ENCODE measurements at places on chromosomes 1 and 21.

DNA sequence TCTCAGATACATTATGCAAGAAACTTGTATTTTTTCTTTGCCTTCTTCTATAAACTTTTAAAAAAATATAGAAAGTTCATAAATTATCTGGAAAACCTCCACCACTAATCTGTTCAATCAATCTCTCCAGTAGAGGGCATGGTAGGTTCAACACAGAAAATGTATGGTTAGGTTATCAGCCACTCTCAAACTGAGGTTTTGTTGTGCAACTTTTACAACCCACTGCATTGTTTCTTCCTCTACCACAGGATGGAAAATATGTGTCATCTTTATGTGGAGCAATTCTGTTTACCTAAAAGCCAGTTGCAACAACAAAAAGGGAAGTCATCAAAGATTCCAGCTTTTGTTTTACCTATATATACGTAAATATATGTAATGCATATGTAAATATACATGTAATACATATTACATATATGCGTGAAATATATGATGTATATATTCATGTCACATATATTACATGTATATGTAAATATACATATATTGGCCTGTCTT, 3.0 kb upstream of the RGS2 start:
- peak overlapping the region; percentile 81 for H3K27ac ChIP-seq
- no peaks in the 10 kb centered on the region for H3K27me3 ChIP-seq
- DNase-seq = no peak
- H3K4me3 ChIP-seq = no peak overlapping the region
- peaks cover 45% of the 10 kb centered on the region for H3K4me1 ChIP-seq

- no peak overlapping the region for H3K4me3 ChIP-seq
- no peak overlapping the region for H3K27ac ChIP-seq
- H3K36me3 ChIP-seq = peaks cover 42% of the 10 kb centered on the region
- DNase-seq = no peak
- H3K4me1 ChIP-seq = no peaks in the 10 kb centered on the region
These were observed 603.2 kb downstream of the SMYD3 start for GRCh38 chr1:245903851-245904250.

- no peaks in the 10 kb centered on the region for H3K27me3 ChIP-seq
- H3K4me3 ChIP-seq = peak overlapping the region; percentile 46
- DNase-seq = peak; percentile 68
- no peaks in the 10 kb centered on the region for H3K36me3 ChIP-seq
- peaks cover 77% of the 10 kb centered on the region for H3K4me1 ChIP-seq
These were observed 20.5 kb downstream of the HIVEP3 start for GRCh38 chr1:41898191-41898713.

DNA sequence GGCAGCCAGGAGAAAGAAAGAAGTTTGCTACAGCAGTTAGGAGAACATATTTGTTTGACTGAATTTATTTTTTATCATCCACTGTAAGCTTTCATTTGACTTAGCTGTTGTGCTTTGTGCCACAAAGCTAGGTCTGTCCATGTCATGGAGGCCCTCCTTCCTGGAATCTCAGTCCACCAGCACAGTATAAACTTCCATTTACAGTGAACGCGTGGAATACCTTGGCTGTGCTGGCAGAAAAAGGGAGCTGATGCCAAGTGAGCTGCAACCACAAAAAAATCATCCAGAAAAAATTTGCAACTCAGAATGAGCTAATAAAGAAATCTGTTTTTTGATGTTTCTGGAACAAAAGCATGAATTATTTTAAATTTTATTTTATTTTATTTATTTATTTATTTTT, 72.6 kb downstream of the ATP6V1G3 start:
- H3K4me3 ChIP-seq = no peak overlapping the region
- no peak for DNase-seq
- no peak overlapping the region for H3K27ac ChIP-seq
- no peaks in the 10 kb centered on the region for H3K36me3 ChIP-seq
- no peaks in the 10 kb centered on the region for H3K27me3 ChIP-seq

GRCh38 chr1:10909697-10910680, 102.5 kb upstream of the TARDBP start:
- peak; percentile 83 for DNase-seq
- H3K4me1 ChIP-seq = peaks cover 6% of the 10 kb centered on the region
- H3K4me3 ChIP-seq = no peak overlapping the region
- H3K36me3 ChIP-seq = no peaks in the 10 kb centered on the region

- no peak for DNase-seq
- H3K4me3 ChIP-seq = no peak overlapping the region
- H3K36me3 ChIP-seq = no peaks in the 10 kb centered on the region
- peaks cover 22% of the 10 kb centered on the region for H3K4me1 ChIP-seq
- no peaks in the 10 kb centered on the region for H3K27me3 ChIP-seq
These were observed 859.0 kb upstream of the B3GALT2 start for GRCh38 chr1:194045416-194045815.

DNA sequence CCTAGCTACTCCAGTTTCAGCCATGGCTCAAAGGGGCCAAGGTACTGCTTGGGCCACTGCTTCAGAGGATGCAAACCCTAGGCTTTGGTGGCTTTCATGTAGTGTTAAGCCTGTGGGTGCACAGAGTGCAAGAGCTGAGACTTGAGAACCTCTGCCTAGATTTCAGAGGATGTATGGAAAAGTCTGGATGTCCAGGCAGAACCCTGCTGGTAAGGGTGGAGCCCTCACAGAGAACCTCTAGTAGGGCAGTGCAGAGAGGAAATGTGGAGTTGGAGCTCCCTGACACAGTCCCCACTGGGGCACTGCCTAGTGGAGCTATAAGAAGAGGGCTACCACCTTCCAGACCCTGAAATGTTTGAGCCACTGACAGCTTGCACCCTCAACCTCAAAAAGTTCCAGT, 16.2 kb downstream of the RIIAD1 start:
- DNase-seq = no peak
- no peak overlapping the region for H3K4me3 ChIP-seq
- H3K4me1 ChIP-seq = peaks cover 2% of the 10 kb centered on the region
- H3K36me3 ChIP-seq = no peaks in the 10 kb centered on the region
- peaks cover 6% of the 10 kb centered on the region for H3K27me3 ChIP-seq

GRCh38 chr1:85090225-85090624, 41.9 kb upstream of the MCOLN3 start:
- H3K4me1 ChIP-seq = peaks cover 9% of the 10 kb centered on the region
- DNase-seq = no peak
- H3K36me3 ChIP-seq = no peaks in the 10 kb centered on the region
- H3K4me3 ChIP-seq = no peak overlapping the region
- peaks cover 10% of the 10 kb centered on the region for H3K27me3 ChIP-seq
- H3K27ac ChIP-seq = no peak overlapping the region

DNA sequence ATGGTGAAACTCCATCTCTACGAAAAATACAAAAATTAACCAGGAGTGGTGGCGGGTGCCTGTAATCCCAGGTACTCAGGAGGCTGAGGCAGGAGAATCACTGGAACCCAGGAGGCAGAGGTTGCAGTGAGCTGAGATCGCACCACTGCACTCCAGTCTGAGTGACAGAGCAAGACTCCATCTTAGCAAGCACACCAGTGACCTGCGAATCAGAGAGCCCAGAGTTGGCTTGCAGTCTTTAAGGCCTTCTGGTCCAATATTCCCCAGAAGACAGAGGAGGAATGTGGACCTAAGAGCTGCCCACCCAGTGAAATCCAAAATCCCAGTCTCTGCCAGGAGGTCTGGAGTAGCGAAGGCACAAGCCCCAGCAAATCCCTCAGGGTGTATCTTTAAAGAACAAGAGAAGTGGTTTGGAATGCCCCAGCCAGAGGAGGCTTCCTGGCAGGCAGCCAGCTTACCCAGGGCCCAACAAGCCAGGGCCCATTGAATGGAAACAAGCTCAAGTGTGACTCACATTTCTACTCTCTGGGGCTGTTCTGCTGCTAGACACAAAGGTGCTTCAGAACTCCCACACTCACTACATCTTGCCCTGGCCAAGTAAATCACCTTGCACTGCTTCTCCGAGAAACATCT, 23.9 kb downstream of the GPR161 start:
- H3K4me3 ChIP-seq = no peak overlapping the region
- no peaks in the 10 kb centered on the region for H3K36me3 ChIP-seq
- H3K27me3 ChIP-seq = peaks cover 4% of the 10 kb centered on the region
- H3K27ac ChIP-seq = peak overlapping the region; percentile 10
- H3K4me1 ChIP-seq = peaks cover 11% of the 10 kb centered on the region
- peak; percentile 67 for DNase-seq

GRCh38 chr1:65072845-65073244, 75.2 kb upstream of the AK4 start:
- H3K27ac ChIP-seq = no peak overlapping the region
- DNase-seq = no peak
- H3K27me3 ChIP-seq = no peaks in the 10 kb centered on the region
- H3K4me3 ChIP-seq = no peak overlapping the region
